A172 (cell line): ENCODE measurements at places on chromosomes 1 and 21. TPM values are rescaled to one million over a fixed set of nuclear protein-coding genes. Genes with fewer than 3 reads are reported as not detected.

DNA sequence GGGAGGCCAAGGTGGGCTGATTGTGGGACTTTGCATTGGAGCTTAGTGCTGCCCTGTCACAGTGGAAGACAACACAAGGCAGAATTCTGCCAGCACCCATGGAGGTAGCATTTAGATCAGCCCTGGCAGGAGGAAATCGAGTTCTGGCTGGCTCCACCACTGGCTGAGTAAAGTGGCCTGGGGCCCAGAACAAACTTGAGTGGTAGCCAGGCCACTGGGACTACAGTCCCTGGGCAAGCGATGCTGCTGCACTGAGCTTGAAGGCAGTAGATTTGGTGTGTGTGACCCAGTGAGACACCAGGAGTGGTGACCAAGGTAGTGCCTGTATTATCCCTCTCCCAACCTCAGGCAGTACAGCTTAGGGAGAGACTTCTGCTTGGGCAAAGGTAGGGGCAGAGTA is 22.5 kb upstream of the UHMK1 start:
- DNase-seq: no peak

DNA sequence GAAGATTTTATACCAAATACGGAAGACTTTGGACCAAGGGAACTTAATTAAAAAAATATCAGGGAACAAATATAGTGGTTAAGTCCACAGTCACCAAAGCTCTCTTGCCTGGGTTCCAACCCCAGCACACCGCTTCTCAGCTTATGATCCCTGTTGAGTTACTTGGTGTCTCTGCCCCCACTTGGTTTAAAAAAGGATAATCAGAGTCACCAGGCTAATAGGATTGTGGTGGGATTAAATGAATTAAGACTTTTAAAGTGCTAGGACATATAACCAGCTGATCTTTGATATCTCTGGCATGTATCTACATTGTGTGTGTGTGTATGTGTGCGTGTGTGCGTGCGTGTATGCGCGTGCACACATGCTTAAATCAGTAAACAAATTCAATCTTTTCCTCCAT is 474.7 kb upstream of the DAB1 start:
- no peak for DNase-seq

Gene CFAP107
- total RNA-seq: not detected in 2 replicates

- DNase-seq: no peak
Observed at GRCh38 chr1:212242288-212242984, 42.8 kb upstream of the PPP2R5A start.

Gene CYP2J2
- total RNA-seq: 0.24 TPM in 1 of 2 replicates, not detected in the other

Gene RCSD1
- 0.29 and 0.36 TPM in 2 replicates for total RNA-seq

Gene ZNF683
- total RNA-seq: not detected in 2 replicates

Gene CELA2B
- not detected in 2 replicates for total RNA-seq

DNA sequence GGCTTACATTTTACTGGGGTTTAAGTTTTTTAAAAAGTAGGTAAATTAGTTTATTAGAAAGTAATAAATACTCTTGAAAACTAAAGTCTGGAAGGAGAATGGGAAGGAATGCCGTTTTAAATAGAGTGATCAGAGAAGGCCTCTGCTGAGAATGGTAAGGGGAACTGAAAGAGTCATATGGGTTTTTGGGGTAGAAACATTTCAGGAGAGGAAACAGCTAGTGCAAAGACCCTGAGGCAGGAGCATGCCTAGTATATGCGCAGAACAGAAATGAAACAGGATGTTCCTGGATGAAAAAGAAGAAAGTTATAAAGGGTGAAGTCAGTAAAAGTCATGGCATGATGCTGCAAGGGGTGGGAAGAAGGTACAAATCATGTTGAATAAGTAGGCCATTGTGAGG is 38.9 kb downstream of the ZC3H11B start:
- DNase-seq: no peak

DNA sequence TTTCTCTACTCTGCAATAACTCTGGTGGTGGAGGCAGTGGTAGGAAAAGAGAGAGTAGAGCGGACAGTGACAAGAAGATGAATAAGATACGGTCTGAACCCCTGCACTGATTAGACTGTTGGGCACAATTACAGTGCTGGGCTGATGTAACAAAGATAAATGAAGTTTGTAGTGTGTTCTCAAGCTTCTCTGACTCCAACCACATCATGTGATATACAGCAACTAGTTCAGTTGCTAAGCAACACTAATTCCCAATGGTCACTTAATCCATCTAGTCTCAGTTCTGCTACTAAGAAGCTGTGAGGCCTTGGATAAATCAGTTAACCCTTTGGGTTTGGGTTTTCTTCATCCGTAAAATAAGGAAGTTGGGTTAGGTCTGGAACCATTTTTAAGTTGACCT is 17.3 kb downstream of the DDR2 start:
- no peak for DNase-seq

Gene CCDC181
- total RNA-seq: 0.24 and 0.60 TPM in 2 replicates

- DNase-seq: no peak
Observed at GRCh38 chr1:241536304-241536703, 4.1 kb downstream of the KMO start.

Gene PRELP
- total RNA-seq: 0.07 TPM in 1 of 2 replicates, not detected in the other

Gene FBXO44
- total RNA-seq: 17.6 and 18.5 TPM in 2 replicates

- no peak for DNase-seq
Observed at GRCh38 chr1:108108119-108108518, 92.0 kb downstream of the SLC25A24 start.

DNA sequence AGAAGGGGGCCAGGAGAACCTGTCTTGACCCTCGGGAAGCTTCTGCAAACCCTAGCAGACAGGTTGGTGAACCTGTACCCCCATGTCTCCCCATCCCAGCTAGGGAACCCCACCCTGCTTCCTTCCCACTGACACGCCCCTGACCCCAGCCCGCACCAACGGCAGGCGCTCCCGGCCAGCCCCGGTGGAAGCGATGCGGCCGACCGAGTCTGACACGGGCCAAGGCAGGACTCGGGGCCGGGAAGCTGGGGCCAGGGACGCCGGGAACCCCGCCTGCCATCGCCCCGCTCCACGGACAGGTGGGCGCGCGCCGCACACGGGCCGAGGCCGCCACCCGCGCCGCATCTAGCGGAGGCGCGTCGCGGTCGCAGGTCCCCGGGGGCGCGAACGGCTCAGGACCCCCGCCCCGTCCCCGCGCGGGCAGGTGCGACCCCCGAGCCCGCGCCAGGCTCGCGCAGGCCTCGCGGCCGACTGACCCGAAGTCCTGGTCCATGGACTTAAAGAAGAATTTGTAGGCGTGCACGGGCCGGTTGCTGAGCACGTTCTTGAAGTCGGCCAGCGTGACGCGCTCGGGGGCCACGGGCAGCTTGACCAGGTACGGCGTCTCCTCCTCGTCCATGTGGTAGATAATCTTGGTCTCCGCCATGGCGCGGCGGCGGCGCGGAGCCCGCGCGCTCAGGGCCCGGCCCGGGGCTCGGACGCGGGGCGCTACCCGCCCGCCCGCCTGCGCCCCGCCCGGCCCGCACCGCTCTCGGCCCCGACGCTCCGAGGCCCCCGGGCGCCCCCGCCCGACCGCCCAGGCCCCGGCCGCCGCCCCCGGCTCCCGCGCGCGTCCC is 580 bp downstream of the DVL1 start:
- no peak for DNase-seq

DNA sequence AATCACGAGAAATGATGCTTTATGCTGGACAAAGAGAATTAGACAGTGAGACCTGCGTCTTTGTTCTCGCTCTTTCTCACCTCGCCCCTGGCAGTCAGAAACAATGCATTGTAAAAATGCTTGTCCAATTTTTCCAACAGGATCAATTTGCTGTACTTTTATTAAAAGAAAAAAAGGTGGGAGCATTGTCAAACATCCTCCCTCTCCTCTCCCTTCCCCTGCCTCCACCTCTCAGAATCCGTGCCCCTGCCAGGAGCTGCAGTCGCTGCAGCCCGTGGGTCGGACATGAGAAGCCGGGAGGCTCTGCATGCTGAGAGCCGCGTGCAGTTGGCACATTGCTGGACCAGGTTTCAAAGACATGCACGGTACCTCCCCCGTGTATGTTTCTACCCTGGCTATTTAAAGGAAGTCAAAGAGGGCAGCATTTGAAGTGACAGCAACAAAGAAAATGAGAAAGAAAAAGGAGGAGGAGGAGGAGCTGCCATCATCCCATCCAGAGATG is 161.0 kb upstream of the KAZN start:
- no peak for DNase-seq

GRCh38 chr1:95496773-95497172 is 262.8 kb downstream of the RWDD3 start:
- DNase-seq: no peak

DNA sequence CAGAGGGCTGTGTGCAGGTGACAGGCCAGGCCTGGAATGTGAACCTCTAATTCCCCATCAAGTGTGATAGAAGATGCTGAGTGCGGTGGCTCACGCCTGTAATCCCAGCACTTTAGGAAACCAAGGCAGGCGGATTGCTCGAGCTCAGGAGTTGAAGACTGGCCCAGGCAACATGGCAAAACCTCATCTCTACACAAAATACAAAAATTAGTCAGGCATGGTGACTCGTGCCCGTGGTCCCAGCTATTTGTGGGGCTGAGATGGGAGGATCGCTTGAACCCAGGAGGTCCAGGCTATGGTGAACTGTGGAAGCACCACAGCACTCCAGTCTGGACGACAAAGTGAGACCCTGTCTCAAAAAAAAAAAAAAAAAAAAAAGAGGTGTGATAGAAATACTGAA is 40.1 kb upstream of the PUM1 start:
- no peak for DNase-seq

GRCh38 chr1:156394835-156395461 is 25.9 kb downstream of the RHBG start:
- no peak for DNase-seq

DNA sequence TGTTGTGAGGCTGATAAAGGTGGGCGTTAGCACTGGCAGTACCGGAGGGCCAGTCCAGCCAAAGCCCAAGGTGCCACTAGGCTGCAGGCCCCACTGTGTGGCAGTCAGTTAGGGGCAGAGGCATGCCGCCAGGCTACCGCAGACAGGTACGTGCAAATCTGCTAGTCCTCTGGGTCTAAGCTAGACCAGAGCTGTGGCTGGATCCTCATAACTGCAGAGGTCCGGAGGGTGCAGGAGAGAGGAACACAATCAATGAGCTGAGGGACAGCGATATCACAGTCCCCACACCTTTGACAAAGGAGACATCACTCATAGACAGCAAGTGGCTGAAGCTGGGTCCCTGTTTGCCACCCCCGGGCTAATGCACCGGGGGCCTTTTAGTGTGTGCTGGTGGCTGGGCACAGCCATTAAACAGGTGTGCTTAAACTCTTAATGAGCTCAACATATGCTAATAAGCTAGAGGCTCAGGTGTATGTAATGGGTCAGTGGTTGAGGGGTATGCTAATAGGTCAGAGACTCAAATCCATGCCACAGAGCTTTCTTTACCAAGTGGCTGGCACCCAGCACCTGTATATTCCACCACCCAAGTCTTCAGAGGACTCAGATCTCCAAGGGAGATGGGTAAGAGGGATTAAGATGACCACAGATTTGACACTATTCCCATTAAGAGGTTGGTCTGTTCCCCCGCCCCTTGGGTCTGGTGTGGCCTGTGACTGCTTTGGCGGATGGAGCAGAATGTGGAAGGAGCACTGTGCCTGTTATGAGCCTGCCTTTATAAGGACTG is 82.0 kb downstream of the GLIS1 start:
- no peak for DNase-seq

GRCh38 chr1:219731771-219732170 is 118.9 kb upstream of the ZC3H11B start:
- DNase-seq: no peak

DNA sequence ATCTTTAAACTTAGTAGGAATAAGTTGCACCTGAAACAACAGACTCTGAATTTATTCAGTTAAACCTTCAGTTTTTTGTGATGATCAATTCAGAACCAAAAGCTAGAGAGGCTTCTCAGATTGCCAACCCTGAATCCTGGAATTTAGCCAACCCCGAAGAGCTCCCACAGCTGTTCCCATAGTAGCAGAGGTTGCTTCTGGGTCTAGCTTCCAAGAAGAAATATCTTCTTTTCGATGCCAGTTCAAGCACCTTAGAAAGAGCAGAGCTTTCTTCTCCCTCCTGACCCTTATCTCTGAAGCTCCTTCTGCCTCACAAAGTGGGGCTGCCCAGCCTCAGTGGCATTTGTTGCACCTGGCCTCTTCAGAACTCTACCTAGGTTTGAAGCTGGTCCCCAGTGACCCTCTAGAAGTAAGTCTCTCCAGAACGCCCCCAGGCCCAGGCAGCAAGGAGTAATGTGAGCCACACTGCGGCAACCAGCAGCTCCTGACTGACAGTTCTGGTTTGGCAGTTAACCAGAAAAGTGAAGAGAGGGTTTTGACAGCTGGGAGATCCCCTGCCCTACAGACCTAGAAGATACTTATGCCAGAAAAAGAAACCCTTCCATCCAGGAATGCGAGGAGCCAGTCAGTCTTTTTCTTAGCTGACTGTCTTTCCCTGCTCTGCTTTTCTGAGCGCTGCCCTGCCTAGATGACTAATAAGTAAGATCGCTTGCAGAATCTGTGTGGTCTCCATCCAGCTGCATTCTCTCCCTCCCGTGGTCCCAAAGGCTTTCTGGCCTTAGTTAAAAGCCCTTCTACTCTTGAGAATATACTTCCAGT is 165.9 kb downstream of the ADGRL4 start:
- peak; percentile 63 for DNase-seq

GRCh38 chr1:93905051-93905450 is 4.2 kb downstream of the GCLM start:
- no peak for DNase-seq

- DNase-seq: no peak
Observed at GRCh38 chr1:147907786-147908509, 5.4 kb downstream of the GJA8 start.

Gene OR2T29
- total RNA-seq: not detected in 2 replicates

DNA sequence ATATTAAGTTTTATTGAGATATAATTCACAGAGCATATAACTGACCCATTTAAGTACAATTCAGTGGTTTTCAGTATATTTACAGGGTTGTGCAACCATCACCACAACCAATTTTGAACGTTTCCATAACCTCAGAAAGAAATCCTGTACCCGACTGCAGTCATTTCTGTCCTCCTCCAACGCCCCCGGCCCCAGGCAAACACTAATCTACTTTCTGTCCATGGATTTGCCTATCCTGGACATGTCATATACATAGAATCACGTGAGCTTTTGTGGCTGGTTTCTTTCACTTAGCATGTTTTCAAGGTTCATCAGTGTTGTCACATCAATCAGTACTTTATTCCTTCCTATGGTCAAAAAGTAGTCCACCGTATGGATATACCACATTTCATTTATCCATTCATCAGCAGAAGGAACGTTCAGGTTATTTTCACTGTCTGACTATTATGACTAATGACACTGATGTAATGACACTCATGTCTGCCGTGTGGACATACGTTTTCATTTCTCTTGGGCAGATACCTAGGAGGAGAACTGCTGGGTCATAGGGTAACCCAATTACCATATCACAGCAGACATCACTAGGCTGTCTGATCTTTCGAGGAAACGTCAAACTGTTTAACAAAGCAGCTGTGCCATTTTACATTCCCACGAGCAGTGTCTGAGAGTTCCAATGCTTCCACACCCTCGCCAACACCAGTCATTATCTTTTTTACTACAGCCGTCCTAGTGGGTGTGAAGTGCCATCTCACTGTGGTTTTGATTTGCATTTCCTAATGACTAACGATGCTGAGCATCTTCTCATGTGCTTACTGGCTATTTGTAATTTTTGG is 30.8 kb downstream of the MRPL37 start:
- peak; percentile 35 for DNase-seq
